ENCODE measurements at places on chromosomes 4 and X.

- no peak for DNase-seq
Observed at GRCh38 chr4:170079981-170080380, 9.8 kb downstream of the AADAT start.

- no peak for DNase-seq
Observed at GRCh38 chr4:138948918-138949317, 66.7 kb upstream of the NOCT start.

- DNase-seq: no peak
Observed at GRCh38 chr4:70600305-70600704, 8.2 kb downstream of the AMBN start.

DNA sequence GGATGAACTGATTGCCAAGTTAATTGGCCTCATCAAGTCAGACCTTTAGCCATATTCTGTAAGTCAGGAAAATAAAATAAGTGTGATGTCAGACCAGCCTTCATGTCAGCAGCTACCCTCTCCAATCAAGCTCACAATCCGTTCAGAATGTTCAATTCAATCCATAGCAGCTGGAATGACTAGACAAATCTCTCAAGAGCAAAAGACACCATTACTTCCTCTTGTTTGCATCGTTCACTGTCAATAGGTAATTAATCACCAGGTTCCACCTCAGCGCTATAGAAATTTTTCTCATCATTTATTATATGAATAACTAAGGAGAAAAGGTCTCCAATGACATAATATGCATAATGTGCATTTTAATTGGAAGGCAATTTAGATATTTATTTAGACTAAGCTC lies 321.0 kb upstream of the GRIA3 start:
- no peak for DNase-seq

DNA sequence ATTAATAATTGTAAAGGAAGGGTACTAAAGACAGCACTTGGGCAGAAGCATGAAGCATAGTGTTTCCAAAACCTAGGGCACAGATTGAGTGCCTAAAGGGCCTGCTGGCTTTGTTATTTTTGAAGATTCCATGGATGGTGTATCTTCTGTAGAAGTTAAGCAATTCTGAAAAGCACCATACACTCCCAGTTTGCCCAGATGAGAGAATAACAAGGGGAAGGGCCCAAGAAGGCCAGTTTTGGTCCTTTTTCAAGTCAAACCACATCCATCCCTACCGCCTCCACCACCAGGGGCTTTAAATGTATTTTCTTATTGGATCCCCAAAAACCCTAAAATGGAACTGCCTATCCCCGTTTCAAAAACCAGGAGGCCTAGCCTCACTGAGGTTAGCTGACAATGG lies 17.2 kb downstream of the SCARB2 start:
- DNase-seq: no peak

- DNase-seq: no peak
Observed at GRCh38 chr4:54227256-54228055, 1.6 kb upstream of the PDGFRA start.
